ENCODE measurements at places on chromosomes 6 and 20.

- H3K27me3 ChIP-seq, result peaks cover 55% of the 10 kb centered on the region
- no peak overlapping the region for H3K27ac ChIP-seq
- H3K36me3 ChIP-seq, result no peaks in the 10 kb centered on the region
- DNase-seq, result no peak
- H3K4me1 ChIP-seq, result peaks cover 7% of the 10 kb centered on the region
- H3K4me3 ChIP-seq, result peak overlapping the region; percentile 21
Observed at GRCh38 chr20:24469894-24470745, 691 bp downstream of the SYNDIG1 start.

DNA sequence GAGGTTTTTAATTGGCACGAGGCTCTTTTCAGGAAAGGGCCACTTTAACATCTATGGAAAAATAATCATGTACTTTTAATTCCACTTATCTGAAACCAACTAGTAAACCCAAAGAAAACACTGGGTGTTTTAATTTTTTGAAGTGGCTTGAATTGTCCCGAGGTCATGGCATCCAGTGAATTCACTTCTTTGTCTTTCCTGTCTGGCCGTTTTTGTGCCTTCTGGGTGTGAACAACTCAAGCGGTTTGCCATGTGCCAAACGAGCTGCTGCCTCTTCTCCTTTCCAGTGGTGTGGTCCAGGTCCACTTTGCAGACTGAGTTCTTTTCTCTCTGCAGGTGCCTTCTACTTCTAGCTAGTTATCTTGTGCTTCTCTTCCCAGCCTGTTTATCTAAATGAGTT, 117.5 kb downstream of the PLCB4 start:
- H3K4me1 ChIP-seq, result no peaks in the 10 kb centered on the region
- H3K27me3 ChIP-seq, result no peaks in the 10 kb centered on the region
- no peaks in the 10 kb centered on the region for H3K36me3 ChIP-seq
- DNase-seq, result no peak
- H3K4me3 ChIP-seq, result no peak overlapping the region

GRCh38 chr6:29791786-29792122, 35.9 kb upstream of the HLA-G start:
- no peak for DNase-seq
- H3K36me3 ChIP-seq, result no peaks in the 10 kb centered on the region
- peak overlapping the region; percentile 82 for H3K4me3 ChIP-seq
- H3K4me1 ChIP-seq, result peaks cover 22% of the 10 kb centered on the region
- H3K27ac ChIP-seq, result peak overlapping the region; percentile 98

GRCh38 chr6:159307246-159307790, 138.1 kb downstream of the FNDC1 start:
- DNase-seq, result no peak
- H3K27me3 ChIP-seq, result no peaks in the 10 kb centered on the region
- H3K4me1 ChIP-seq, result no peaks in the 10 kb centered on the region
- H3K27ac ChIP-seq, result no peak overlapping the region

DNA sequence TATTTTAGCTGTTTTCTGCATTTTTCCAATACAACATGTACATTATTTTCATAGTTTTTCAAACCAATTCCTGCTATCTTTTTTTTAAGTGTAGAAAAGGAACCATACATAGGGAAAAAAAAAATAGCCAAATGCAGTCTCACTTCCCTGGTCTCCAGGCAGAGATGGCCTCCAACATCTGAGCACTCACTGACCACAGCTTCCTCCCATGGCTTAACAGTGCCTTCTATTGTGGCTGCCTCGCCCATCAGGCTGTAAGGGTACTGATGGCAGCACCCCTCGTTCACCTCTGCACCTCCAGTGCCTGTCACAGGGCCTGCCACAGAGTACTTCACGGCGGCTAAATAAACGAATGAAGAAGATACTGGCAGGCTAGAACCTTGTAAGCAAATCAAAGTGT, 591.1 kb downstream of the PTPRT start:
- no peaks in the 10 kb centered on the region for H3K27me3 ChIP-seq
- H3K4me1 ChIP-seq, result no peaks in the 10 kb centered on the region
- H3K4me3 ChIP-seq, result no peak overlapping the region
- no peak overlapping the region for H3K27ac ChIP-seq
- no peak for DNase-seq

- peaks cover 26% of the 10 kb centered on the region for H3K27me3 ChIP-seq
- no peak overlapping the region for H3K27ac ChIP-seq
- DNase-seq, result no peak
- no peaks in the 10 kb centered on the region for H3K36me3 ChIP-seq
- peaks cover 13% of the 10 kb centered on the region for H3K4me1 ChIP-seq
Observed at GRCh38 chr6:125367036-125367782, 65.4 kb upstream of the HDDC2 start.

Measured in keratinocyte (primary cell).